Natural killer cell (primary cell): ENCODE measurements at places on chromosomes 16 and 17.

DNA sequence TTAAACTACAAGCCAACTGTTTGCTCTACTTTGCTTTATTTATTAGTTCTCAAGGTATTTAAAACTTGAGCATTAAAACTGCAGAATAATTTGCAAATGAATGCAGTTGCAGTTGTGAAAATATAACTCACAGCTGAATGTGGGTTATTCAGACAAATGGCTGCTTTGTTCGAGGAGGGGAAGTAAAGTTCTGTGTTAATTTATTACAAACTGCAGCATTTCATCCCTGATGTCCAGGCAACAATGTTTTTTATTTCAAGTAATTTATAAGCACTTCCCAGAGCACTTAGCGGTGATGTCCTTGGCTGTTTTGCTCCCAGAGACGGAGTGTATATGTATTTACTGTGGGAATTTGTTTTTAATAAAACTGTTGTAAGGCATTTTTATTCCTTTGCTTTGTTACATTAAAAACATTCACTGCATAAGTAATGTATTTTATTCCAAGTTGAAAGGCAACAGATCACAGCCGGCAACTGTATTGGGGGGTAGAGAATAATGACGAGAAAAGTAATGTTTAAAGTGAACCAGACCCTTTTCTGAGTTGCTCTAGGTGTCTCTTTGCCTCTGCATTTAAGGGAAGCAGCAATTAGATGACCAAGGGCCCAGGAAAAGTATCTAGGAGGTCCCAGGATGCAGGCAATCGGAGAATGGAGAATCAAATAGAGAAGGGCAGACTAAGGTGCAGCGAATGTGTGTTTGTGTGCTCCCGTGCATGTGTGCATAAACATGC, 291.2 kb upstream of the SALL1 start:
- no peaks in the 10 kb centered on the region for H3K4me1 ChIP-seq
- no peak overlapping the region for H3K27ac ChIP-seq
- H3K36me3 ChIP-seq = no peaks in the 10 kb centered on the region
- H3K4me3 ChIP-seq = no peak overlapping the region

DNA sequence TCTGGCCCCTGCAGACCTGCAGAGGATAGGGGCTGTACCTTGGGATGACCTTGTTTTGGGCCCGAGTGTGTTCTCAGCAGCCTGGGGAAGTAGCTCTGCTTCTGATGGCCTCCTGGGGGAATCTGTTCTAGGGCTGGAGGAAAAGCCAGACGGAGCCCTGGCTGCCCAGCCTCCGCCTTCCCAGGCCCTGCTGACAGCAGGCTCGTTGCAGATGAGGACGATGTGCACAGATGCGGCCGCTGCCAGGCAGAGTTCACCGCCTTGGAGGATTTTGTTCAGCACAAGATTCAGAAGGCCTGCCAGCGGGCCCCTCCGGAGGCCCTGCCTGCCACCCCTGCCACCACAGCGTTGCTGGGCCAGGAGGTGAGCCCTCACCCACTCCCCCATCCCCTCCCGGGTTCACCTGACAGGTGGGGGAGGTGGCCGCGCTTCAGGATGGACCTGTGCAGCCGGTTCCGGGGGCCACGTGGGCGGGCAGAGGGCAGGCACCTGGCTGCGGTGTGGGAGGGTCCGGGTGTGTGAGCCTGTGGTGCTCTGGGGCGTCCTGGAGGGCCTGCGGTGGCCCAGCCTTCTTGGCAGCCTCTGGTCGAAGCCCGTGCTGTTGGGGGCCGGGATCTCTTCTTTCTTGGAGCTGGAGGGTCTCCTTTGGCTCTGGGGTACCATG, 4.9 kb downstream of the E4F1 start:
- peaks cover 16% of the 10 kb centered on the region for H3K4me1 ChIP-seq
- H3K27me3 ChIP-seq = no peaks in the 10 kb centered on the region
- no peak overlapping the region for H3K4me3 ChIP-seq
- H3K27ac ChIP-seq = no peak overlapping the region

DNA sequence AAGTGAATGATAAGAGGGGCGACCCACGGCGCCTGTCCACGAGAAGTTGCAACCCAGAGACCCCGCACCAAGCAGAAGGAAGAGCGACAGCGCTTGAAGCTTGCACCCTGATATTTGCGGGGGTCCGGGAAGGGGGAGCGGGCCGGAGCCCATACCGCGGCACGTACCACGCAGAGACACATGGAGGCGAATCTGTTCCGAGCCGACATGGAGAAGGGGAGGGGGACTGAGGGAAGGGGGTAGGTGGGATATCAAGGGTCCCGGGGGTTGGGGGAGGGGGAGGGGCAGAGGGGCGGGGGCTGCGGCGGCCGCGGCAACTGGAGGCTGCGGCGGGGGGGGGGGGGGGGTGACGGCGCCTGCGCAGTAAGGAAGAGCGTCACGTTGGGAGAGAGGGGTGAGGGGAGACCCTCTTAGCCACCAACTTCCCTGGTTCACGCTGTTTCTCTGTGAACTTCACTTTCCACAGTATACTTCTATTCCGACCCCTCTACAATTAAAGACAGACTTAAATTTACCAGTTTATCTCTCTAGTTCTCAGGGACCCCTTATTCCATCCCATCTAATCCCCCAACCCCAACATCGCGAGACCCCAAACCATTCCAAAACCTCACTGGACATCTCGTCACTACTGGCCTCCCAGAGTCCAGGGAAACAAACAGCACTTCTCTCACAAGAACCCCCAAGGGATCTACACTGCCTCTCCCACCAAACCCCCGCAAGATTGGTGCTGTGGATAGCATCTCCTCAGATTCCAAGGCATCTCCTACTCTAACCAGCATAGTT, 8.0 kb downstream of the DLG4 start:
- no peak for DNase-seq
- H3K36me3 ChIP-seq = no peaks in the 10 kb centered on the region
- H3K27me3 ChIP-seq = no peaks in the 10 kb centered on the region
- no peak overlapping the region for H3K4me3 ChIP-seq

DNA sequence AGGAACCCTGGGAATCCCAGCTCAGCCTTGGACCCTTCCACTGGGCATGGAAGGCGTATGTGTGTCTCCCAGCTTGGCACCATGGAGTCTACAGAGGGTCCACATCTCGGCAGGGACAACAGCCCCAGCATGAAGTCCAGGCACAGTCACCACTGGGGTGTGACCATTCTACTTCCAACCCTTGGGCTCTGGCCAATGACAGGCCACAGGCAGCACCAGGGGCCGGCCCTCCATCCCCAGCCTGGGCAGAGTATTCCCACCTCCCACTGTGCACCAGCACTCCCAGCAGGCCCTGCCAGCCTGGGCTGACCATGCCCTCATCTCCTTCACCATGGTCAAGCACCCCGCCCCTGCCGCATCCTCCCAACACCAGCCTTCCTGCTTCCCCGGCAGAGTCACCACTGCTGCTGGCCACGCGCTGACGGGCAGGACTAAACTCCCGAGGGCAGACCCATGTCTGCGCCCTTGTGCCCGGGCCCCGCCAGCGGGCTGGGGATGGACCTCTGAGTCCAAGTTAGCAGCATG, 9.5 kb upstream of the PPP1R27 start:
- H3K4me1 ChIP-seq = no peaks in the 10 kb centered on the region
- H3K27ac ChIP-seq = no peak overlapping the region
- DNase-seq = no peak
- H3K27me3 ChIP-seq = no peaks in the 10 kb centered on the region

GRCh38 chr16:78606545-78606944, 507.1 kb downstream of the WWOX start:
- no peak for DNase-seq
- no peaks in the 10 kb centered on the region for H3K36me3 ChIP-seq
- no peak overlapping the region for H3K27ac ChIP-seq
- no peaks in the 10 kb centered on the region for H3K4me1 ChIP-seq
- H3K27me3 ChIP-seq = no peaks in the 10 kb centered on the region

- no peak overlapping the region for H3K27ac ChIP-seq
- no peaks in the 10 kb centered on the region for H3K36me3 ChIP-seq
- DNase-seq = no peak
- no peak overlapping the region for H3K4me3 ChIP-seq
- H3K4me1 ChIP-seq = no peaks in the 10 kb centered on the region
These were observed 358.4 kb upstream of the CDH5 start for GRCh38 chr16:66008136-66008535.

GRCh38 chr17:35243561-35244340, 879 bp downstream of the SLFN5 start:
- H3K27ac ChIP-seq = peak overlapping the region; percentile 98
- peak overlapping the region; percentile 78 for H3K4me3 ChIP-seq
- DNase-seq = peak; percentile 64
- no peaks in the 10 kb centered on the region for H3K27me3 ChIP-seq
